Stimulated activated CD8-positive, alpha-beta memory T cell treated with anti-CD3 and anti-CD28 coated beads, Interleukin-7, amount 100 ng/mL, for 1 hour (primary cell): ENCODE measurements at places on chromosomes 12 and 14.

DNA sequence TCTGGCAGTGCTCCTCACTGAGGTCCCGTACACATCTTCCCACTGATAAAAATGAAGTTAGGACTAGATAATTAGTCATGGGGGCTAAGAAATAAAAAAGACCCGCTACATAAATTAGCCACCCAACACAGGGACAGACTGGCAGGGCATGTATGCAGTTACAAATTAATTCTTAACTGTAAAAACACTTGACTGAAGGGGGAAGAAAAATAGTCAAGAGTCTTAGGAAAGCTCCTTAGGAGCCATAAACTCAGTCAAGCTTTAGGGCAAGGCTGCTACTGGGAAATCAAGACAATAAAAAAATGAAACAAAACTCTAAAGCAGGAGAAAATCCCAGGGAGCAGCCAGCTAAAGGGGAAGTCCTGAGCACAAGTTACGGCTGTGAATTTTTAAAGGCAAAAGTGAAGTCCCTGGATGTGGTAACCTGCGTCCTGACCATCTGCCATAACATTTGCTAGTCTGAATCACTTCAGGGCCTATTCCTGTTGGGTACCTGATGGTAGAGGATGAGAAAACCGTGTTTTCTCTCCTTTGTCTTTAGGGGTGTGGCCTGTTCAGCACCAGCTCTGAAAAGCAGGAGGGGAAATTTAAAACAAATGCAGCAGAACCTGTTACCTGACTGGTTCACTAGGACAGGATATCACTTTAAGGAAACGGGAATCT is 7.5 kb upstream of the NPFF start:
- DNase-seq, result no peak

- DNase-seq, result no peak
These were observed 188.9 kb downstream of the ETV6 start for GRCh38 chr12:11838403-11838802.

- DNase-seq, result no peak
These were observed 67.8 kb downstream of the VWF start for GRCh38 chr12:6056406-6057240.

- no peak for DNase-seq
These were observed 23.7 kb upstream of the MAPKAPK5 start for GRCh38 chr12:111818340-111818739.

GRCh38 chr12:76064904-76065303 is 19.6 kb downstream of the NAP1L1 start:
- no peak for DNase-seq

DNA sequence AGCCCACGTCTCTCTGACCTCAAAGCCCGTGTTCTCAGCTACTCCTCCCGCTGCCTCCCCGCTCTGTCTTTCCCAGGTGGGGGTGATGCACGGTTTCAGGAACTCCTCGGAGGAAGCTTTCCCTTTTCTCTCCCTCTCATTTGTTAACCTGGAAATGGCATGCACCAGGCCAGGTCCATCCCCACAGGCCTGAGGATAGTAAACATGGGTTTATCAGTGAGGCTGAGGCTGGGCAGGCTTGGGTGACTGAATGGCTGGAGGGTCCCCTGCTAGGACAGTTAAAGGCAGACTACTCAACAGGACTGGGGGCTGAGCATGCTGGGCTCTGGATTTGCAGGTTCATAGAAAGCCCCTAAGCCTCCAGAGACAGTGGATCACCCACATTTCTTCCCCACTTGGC is 7.6 kb downstream of the WSCD2 start:
- no peak for DNase-seq

DNA sequence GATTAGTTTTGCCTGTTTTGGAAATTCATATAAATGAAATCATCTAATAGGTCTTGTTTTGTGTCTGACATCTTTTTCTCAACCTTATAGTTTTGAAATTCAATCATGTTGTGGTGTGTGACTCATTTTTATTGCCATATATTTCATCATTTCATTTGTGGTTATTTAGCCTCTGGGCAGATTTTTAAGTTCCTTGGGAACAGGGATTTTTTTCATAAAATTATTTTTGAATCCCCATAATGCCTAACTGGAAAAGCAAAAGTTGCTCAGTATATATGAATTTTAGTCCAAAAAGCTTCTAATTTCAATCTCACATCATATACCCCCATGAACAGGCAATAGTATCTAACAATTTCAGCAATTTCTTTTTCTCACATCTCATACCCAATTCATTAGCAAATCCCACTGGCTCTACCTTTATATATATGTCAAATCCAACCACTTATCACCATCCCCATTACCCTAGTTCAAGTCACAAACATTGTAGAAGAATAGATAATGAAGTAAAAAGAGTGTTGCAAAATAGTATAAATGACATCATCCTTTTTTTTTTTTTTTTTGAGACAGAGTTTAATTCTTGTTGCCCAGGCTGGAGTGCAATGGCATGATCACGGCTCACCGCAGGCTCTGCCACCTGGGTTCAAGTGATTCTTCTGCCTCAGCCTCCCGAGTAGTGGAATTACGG is 2.6 kb upstream of the OR6J1 start:
- DNase-seq, result no peak
